ENCODE measurements at places on chromosomes 7 and 10.

DNA sequence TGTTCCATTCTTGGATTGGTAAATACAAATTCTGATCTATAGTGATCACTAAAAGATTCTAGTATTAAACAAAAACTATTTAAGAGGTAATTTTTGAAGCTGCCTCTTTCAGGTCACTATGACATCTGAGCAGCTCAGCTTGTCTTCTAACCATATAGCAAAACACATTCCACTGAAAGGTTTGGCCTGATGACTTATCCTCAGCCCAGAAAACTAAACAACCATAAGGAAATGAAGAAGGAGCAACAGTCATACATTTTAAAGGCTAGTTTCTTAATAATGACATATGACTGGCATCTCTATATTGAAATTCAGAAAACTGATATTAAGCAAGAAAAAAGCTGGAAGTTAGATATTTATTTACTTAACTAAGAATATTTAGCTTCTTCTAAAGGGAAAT, 24.6 kb downstream of the NT5C2 start:
- no peak for DNase-seq

DNA sequence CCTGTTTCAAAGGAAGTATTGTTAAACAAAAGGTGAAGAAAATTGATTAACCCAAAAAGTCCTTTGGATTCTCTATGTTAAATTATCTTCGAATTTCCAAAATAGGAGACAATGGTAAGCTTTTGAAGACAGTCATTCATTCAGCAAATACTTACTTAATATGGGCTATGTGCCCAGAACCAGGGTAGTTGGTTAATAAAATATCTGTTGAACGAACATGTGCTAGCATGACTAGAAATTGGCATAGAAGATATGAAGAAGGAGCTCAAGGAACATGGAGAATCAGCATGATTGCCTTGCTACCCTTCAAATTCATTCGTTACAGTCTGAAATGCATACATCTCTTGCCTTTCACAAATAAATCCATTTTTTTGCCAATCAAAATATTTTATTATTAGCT, 123.1 kb upstream of the RHEB start:
- no peak for DNase-seq

- no peak for DNase-seq
These were observed 508.5 kb downstream of the DNAJB6 start for GRCh38 chr7:157845203-157845835.

DNA sequence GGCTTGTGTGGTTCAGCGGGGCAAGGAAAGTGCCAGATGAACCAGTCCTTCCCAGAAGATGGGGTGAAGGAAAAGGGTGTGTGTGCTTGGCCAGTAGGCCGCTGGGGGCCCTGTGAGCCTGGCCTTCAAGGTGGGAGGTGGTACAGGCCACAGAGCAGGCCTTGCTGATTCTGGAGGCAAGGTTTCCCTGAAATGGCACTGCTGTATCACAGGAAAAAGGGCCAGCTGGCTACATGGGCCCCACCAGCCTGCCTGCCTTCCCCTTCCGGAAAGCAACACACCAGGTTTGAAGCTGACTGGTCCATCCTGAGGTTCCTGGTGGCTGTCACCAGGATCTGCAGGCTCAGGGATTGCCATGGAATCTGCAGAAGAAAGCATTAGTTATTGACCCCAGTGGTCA, 12.5 kb downstream of the MMRN2 start:
- no peak for DNase-seq

DNA sequence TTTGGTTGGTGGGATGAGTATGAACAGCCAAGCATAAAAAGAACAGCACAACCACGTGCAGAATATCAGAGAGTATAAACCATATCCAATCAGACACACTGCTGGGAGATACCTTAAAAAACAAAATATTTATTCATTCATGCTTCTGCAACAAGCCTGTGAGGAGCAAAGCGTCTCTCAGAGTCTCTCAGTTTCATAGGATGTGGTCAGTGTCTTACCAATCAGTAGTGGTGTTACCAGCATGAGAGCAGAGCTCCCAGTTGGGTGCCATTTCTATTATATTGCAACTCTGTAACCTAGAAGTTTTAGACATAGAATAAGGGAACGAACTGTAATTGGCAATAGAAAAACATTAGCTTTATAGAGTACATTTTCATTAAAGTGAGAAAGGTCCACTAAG, 445.9 kb upstream of the LRRN3 start:
- DNase-seq, result no peak

GRCh38 chr7:67593794-67594193, 597.2 kb downstream of the TYW1 start:
- DNase-seq, result no peak

GRCh38 chr10:77421591-77421990, 216.0 kb downstream of the KCNMA1 start:
- DNase-seq, result no peak

GRCh38 chr7:121484089-121484763, 88.1 kb upstream of the FAM3C start:
- DNase-seq, result no peak

Data from hypothalamus (tissue), 51 donors.